ENCODE measurements at places on chromosomes 12 and 14. TPM values are rescaled to one million over a fixed set of nuclear protein-coding genes. Genes with fewer than 3 reads are reported as not detected.

The GRIP1 gene
- 25.0 TPM for total RNA-seq

The FNTB gene
- 8.0 TPM for total RNA-seq

The HSPB8 gene
- total RNA-seq = not detected

The HCAR3 gene
- not detected for total RNA-seq

The TPPP2 gene
- not detected for total RNA-seq

The RPS6KL1 gene
- total RNA-seq = 15.1 TPM

The NGB gene
- not detected for total RNA-seq

The COCH gene
- 31.1 TPM for total RNA-seq

The ESRRB gene
- total RNA-seq = 1.2 TPM

The MAP1LC3B2 gene
- 1.5 TPM for total RNA-seq

The DLK1 gene
- total RNA-seq = 1,018 TPM

The GPR68 gene
- total RNA-seq = 0.84 TPM

The CLEC14A gene
- not detected for total RNA-seq

The POTEM gene
- not detected for total RNA-seq

The LMNTD1 gene
- not detected for total RNA-seq

The UNC79 gene
- 2.1 TPM for total RNA-seq

The SCFD1 gene
- 70.2 TPM for total RNA-seq

The ALG10B gene
- 9.9 TPM for total RNA-seq

The STAC3 gene
- total RNA-seq = 5.1 TPM

The TSHR gene
- not detected for total RNA-seq

The SERPINA9 gene
- total RNA-seq = not detected

The FAM90A1 gene
- not detected for total RNA-seq

The PRR4 gene
- total RNA-seq = 0.69 TPM
